CD4-positive, alpha-beta T cell treated with Interleukin-2 at 100 ng/mL for 4 hours (primary cell): ENCODE measurements at places on chromosomes 7 and 10.

- DNase-seq: no peak
These were observed 4.5 kb upstream of the GRID1 start for GRCh38 chr10:86371116-86371515.

DNA sequence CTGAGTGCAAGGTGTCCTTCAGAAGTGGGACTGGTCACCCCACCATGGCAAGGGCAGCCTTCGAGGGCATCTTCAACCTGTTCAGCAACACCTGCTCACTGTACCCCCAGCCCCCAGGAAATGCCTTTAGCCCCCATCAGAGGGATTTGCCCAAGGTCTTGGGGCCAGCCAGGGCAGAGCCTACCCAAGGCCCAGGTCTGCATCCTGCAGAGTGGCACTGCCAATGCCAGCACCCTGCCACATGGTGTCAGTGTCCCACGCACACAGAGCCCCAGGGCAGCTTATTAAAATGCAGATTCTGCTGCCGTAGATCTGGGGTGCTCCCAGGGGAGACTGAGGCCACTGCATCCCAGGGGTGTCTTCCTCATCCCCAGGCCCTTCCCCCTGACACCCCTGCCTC lies 106.2 kb upstream of the KCTD7 start:
- peak; percentile 7 for DNase-seq

- no peak for DNase-seq
These were observed 215.7 kb downstream of the HTR7 start for GRCh38 chr10:90642136-90642535.

DNA sequence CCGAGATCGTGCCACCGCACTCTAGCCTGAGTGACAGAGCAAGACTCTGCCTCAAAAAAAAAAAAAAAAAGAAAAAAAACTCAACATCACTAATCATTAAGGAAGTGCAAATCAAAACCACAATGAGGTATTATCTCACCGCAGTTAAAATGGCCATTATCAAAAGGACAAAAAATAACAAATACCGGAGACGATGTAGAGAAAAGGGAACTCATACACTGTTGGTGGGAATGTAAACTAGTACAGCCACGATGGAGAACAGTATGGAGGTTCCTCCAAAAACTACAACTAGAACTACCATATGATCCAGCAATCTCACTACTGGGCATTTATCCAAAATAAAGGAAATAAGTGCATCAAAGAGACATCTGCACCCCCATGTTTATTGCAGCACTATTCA lies 24.3 kb downstream of the GRK5 start:
- no peak for DNase-seq

DNA sequence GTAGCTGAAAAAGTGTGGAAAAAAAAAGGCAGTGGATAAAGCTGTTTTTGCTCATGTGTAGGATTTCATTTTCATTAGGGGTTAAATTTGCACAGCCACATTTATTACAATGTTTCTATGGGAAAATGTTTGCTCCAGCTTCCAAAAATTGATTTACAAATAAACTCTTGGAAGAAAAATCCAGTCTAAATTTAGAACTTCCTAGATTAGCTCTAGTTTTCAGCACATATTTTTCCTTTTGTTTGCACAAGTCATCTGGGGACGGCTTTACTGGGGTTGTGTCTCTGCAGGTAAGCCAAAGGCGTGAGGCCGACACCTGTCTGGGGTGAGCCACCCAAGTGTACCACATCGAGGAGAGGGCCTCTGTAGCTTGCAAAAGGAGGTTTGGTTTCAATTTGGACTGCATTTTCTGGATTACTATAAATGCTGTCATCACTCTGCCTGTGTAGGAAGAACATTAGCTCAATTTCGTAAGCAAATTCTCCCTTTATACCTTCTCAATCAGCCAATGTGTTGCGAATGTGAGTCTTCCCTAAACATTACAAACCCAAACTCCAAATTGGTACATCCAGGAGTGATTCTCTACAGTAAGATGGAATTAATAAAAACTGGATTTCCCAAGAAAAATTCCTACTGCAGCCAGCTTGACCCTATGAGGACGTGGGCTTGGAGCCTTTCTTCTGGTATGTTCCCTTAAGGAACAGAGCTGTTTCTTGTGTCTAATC lies 89.5 kb upstream of the ZNF438 start:
- DNase-seq: no peak

- DNase-seq: no peak
These were observed 447.8 kb upstream of the IGFBP3 start for GRCh38 chr7:46368871-46369270.

- DNase-seq: no peak
These were observed 89.0 kb downstream of the JMJD1C start for GRCh38 chr10:63376560-63377304.

GRCh38 chr10:22657566-22658225 lies 56.7 kb downstream of the PIP4K2A start:
- DNase-seq: peak; percentile 63

- DNase-seq: peak; percentile 19
These were observed 697 bp upstream of the SNX13 start for GRCh38 chr7:17940951-17941431.

DNA sequence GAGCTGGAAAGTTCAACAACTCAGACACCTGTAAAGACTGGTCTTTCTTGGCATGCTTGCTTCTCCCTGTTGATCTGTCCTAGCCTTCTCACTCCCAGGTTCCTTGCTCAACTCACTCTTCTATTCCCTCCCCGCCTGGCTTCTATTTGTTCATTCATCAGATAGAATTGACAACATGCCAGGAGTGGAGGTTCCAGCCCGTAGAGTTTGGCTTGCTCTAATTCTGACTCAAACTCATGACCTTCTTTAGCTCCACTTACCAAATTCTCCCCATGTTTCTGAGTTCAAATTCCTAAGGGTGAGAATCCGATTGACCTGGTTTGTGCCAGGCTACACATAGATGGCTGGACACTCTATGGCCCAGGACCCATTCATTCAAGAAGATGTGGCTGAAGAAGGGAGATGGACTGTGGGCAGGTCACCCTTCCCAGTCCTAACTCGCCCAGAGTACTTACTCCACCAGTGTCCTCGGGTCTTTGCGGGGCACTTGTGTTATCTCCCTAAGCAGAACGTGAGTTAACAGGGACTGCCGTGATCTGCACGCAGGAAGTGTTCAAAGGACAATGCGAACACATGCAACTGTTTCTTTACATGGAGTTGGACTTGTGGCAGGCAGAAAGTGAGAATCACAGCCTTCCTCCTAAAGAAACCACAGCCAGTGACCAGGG lies 4.0 kb upstream of the TMEM236 start:
- DNase-seq: no peak

DNA sequence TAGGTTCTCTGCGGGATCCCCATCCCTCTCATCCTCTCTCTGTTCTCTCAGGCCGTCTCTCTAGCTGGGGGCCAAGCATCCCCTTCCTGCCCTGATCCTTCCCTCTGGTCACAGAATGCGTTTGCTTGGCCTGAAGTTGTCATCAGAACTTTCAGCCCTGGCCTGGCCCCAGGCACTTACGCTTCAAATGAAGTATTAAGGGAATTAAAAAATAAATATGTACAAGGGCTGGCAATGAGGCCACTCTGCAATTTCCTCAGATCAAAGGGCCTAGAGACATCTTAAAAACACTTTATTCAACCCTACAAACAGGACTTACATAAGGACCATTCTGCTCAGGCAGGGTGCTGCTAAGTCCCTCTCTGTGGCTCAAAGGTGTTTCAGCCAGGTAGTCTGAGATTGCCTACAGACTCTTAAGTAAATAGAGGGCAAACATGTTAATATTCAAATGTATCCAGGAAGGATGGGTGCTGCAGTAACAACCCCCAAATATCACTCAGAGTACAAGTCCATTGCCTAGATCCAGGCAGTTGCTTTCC lies 16.0 kb downstream of the SFTPD start:
- DNase-seq: no peak

GRCh38 chr7:148185041-148185440 lies 405.5 kb upstream of the C7orf33 start:
- DNase-seq: no peak

DNA sequence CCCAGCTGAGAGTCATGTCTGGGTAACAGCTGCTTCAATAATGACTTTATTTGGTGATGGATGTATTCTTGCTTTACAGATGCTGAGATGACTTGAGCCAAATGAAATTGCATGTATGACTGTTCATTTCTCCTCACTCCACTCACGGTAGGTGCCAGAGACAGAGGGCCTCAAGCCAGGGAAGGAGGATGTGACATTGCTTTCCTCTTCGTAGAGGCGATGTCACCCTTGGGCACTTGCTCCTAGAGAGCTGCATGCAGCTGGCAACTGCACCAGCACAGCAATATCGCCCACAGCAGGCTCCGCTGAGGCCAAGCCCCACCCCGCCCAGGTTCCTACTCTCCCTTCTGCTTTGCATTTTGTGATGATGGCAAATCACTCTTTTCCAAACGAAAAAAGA lies 116.6 kb upstream of the AOAH start:
- DNase-seq: no peak

- no peak for DNase-seq
These were observed 155.7 kb upstream of the FGFR2 start for GRCh38 chr10:121753726-121754476.

DNA sequence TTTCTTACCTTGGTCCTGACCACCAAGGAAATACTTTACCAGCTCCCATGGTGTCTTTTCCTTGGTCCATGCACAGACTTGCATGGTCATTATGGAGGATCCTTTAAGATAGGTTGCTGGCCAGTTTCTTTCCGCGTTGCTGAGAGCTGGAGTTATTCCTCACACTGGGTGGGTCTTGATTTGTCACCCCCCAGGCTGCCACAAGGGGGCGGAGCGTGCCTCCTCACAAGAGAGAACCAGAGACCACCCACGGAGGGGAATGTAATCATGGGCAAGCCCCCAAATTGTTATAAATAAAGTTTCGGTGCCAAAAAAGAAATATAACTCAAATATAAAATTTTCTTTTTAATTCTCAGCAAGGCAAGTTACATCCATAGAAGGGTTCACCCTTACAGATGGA lies 10.5 kb upstream of the TRIM24 start:
- peak; percentile 40 for DNase-seq

- DNase-seq: no peak
These were observed 270.5 kb upstream of the PODXL start for GRCh38 chr7:131826960-131827359.

DNA sequence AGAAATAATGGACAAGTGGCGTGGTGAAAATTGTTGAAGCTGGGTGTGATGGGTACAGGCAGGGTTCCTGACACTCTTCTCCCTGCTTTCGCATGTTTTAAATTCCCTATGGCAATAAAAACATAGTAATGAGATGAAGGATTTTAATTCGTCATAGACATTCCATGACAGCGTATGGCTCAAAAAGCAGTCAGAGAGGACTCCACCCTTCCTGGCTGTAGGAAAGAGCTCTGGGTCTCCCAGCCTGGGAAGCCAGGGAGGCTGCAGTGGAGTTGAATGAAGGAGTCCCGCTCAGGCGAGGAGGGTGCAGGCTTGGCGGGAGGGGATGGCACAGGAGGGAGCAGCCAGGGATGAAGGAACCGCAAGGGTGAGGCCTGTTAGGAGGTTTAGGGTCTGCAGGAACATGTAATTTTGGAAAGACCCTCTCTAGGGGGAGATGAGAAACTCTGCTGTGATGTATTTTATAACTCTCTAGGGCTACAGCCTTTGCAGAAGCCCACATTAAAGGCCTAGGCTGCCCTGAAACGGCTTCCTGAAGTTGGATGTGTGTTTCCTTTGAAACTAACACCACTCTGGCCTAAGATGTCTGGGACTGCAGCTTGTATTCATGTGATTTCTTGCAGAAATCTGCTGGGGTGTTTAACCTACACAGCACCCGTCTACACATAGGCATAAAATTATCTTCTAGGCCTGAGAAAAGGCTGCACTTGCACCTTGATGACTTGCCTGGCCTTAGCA lies 7.6 kb upstream of the LARP4B start:
- no peak for DNase-seq

DNA sequence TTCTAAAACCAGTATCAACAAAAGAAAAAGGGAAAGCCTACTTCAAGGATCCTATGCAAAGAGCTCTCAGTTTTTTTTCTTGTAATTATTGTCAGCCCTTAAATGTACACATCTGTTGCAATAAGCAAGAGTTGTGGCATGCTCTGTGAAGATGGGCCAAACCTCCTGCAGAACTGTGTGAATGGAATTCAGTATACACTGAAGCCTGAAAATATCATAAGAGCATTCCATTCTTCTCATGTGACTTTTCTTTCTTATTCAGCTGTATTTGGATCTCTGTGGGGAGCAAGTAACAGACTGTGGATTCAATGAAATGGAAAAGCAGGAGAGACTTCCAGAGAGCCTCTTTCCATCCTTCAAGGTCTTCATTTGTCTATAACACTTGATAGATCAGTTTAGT lies 130.7 kb downstream of the SAMD9 start:
- no peak for DNase-seq

GRCh38 chr10:27659786-27660185 lies 85.8 kb downstream of the MKX start:
- DNase-seq: no peak

- peak; percentile 56 for DNase-seq
These were observed 2.0 kb upstream of the TM9SF3 start for GRCh38 chr10:96588616-96589419.

- no peak for DNase-seq
These were observed 115.4 kb downstream of the NT5C2 start for GRCh38 chr10:103077491-103078308.

DNA sequence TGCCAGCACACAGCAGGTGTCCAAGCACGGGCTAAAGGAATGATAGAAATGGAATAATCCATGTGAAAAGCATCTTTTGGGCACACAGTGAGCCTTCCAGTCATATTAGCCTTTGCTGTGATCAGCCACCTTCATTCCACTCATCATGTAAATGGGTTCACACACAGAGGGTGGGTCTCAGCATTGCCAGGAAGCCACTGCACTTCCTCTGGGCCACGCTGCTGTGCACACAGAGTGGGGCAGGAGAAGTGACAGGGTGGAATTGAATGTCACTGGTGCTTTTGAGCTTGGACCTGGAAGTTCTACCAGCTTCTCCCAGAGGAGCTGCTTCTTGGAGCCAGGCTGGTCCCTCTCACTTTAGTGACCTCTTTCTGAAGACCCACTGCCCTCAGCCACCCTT lies 203.5 kb downstream of the USP6NL start:
- DNase-seq: peak; percentile 27

DNA sequence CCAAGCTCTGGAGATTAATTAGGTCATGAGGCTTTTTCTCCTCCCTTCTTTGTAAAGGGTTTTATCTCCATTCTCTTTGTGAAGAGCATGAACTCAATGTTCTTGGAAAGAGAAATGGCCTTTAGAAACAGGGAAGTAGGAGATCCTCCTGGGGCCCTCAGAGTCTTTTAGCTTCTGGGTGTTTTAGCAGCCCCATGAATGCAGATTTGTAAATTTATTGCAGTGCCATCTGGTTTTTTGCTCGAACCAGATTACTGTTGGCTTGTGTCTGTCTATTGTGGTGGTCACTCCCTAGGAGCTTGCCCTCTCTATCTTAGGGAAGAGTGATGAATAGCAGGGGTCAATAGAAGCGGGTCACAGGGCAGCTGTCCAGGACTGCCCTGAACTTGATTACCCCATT lies 110.6 kb downstream of the BTRC start:
- DNase-seq: no peak

- no peak for DNase-seq
These were observed 1.7 kb upstream of the SPACDR start for GRCh38 chr7:100465702-100466311.
